SHP77 (cell line): ENCODE measurements at places on chromosomes 3 and 15.

DNA sequence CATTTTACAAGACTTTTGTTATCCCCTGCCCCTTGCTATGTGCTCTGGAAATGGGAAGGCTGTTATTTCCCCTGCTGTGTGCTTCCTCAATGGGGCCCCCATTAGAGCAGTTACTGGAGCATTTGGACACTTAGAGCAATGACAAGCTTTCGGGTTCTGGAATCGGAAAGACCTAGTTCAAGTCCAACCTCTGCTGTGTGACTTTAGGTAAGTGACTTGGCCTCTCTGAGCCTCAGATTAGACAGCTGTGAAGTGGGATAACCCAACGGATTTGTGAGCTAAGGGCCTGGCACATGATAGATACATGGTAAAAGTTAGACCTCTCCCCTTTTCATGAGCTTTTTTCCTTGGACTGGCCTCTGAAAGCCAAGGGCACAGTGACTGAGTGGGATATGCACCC is 84.0 kb upstream of the SEC13 start:
- DNase-seq, result no peak

DNA sequence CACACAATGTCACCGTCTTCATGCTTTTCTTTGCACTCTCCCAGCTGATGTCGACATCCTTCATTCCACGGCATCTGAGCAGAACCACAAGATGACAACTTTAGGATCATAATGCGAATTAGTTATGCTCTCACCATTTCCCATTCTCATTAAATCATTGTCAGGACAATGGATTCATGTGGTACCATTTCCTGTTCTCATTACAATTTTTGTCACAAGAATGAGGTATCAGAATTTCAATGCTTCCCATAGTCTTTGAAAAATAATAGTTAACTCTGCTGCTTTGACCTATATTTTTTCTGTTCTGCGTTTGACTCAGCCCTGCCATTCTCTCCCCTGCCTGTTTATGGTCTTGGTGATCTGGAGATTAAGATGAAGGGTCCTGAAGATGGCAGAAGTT is 175.7 kb upstream of the MDFIC2 start:
- DNase-seq, result no peak

GRCh38 chr3:43606284-43606683 is 15.5 kb downstream of the ANO10 start:
- DNase-seq, result no peak

GRCh38 chr3:10366651-10367101 is 45.8 kb upstream of the SEC13 start:
- DNase-seq, result no peak

DNA sequence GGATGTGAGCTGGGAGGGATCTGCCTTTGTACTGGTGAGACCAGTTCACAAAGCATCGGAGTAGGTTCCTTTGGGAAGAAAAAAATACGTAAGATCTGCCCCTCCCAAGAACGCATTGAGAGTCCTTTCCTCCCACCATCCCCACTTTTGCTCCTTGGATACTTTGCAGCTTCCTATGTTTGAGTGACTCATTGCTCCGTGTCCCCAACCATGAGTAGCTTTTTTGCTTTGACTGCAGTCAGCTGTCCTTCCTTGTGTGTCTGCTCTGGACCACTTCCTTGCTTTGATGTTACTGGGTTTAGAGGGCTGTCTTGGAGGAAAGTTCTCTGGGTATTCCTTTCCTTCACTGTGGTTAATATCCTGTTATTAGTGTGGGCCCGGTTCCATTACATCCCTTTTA is 43.2 kb upstream of the PTPN23 start:
- no peak for DNase-seq

DNA sequence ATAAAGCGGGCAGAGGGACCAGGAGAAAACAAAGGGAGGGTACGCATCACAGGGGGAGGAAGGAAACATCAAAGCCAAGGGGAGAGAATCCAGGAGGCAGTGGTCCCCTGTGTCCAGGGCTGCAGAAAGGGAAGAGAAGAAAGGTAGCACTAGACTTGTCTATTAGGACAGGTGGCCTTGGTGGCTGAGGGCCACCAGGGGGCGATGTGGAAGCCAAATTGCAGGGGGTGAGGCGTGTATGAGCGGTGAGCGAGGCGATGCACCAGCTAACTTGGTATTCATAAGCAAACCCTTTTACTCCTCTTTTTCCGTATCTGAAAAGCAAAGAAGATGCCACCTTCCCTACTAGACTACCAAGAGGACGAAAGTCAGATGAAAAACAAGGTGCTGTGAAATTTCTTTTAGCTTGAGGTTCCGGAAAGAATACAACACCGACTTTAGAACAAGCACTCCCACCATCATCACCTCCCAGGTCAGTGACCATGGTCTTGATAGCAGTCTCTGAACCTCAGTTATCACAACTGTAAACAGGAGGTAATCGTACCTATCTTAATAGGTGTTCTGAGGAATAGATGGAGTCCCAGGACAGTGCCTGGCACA is 654.4 kb upstream of the ADAMTS9 start:
- DNase-seq, result peak; percentile 16

- DNase-seq, result no peak
These were observed 118.8 kb downstream of the TMCO5A start for GRCh38 chr15:38053205-38053604.

DNA sequence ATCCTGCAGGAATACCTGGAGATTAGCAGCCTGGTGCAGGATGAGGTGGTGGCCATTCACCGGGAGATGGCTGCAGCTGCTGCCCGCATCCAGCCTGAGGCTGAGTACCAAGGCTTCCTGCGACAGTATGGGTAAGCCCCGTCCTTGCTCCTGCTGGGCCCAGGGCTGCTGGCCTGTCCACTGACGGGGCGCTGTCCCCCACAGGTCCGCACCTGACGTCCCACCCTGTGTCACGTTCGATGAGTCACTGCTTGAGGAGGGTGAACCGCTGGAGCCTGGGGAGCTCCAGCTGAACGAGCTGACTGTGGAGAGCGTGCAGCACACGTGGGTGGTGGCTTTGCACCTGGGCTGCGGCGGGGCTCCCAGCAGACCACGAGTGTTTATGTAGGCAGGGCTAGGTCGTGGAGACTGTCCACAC is 5.0 kb downstream of the FES start:
- no peak for DNase-seq
